EL (cell line): ENCODE measurements at places on chromosomes 11 and 22.

GRCh38 chr11:88103337-88104206, 71.7 kb downstream of the RAB38 start:
- DNase-seq = peak; percentile 63

- no peak for DNase-seq
Observed at GRCh38 chr11:11486002-11486401, 133.0 kb upstream of the CSNK2A3 start.

- DNase-seq = no peak
Observed at GRCh38 chr11:73480677-73481076, 104.5 kb downstream of the RELT start.

GRCh38 chr11:15333407-15333806, 218.7 kb downstream of the INSC start:
- no peak for DNase-seq

GRCh38 chr11:279966-280705, 1.9 kb downstream of the NLRP6 start:
- DNase-seq = peak; percentile 23

GRCh38 chr22:37610480-37611129, 2.0 kb downstream of the GGA1 start:
- DNase-seq = no peak

DNA sequence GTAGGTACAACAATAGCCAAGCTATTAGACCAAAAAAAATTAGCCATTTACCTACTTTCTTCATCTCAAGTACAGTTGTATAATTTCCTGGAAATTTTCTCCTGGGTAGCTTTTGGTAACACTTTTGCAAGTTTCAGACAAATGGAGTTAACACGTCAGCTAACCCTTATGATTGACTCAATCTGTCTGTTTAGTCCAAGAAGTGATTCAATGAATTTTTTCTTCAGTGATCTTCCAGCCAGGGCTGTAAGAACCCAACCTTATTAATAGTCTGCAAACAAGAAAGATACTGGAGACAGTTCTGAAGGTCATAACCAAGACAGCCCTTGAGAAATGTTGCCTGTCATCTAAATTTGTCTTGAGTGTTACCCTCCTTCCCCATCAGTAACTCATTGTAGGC, 30.1 kb upstream of the FIBIN start:
- no peak for DNase-seq

DNA sequence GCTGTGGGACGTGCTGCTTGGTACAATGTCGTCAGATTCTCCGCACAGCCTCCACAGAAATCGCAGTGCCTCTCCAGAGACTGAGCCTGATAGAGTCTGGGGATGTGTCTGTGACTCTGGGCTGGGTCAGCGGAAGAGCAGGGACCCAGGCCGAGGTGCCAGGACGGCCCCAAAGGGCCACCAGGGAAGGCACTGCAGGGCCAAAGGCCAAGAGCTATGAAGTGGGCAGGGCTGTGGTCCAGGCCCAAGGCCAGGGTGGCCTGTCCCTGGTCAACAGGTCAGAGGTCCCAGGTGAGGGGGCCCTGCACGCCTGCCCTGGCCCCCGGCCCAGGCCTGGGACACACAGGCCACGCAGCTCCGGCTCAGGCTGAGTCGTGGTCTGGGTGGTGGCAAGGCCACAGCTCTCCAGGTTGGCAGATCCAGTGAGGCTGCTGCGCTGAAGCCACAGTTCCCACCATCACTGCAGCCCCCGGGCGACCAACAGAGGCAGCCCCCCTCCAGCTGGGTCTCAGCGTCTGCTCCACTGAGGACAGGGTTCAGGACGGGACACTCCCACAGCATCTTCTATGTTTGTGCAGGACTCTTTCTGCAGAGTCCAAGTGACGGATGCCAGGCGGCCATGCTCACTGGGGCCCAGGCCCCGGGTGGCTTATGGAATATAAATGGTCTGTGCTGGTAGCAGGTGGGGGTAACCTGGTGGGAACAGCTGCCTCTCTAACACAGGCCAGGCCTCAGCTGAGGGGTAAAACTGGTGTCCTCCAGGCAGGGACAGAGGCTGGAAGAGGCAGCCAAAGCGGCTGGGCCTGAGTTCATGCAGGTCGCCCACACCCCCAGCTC, 4.8 kb upstream of the PIM3 start:
- no peak for DNase-seq

GRCh38 chr11:34475656-34476055, 36.9 kb downstream of the CAT start:
- no peak for DNase-seq

GRCh38 chr11:44604171-44604581, 38.7 kb downstream of the CD82 start:
- no peak for DNase-seq

GRCh38 chr11:99781074-99781473, 760.3 kb downstream of the CNTN5 start:
- no peak for DNase-seq

DNA sequence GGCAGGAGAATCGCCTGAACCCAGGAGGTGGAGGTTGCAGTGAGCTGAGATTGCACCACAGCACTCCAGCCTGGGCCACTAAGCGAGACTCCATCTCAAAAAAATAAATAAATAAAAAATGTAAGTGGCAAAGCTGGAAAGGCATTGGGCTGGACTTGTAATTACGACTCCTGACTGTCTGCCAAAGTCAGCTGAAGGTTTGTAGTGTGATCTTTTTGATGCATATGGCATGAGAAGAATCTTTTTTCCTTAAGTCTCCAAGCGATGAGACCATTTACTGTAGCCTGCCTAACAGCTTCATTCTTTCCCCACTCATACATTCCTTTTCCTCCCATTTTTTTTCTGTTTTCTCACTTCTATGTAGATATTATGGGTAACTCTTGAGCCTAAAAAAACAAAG, 24.8 kb downstream of the CTNND1 start:
- peak; percentile 55 for DNase-seq

- DNase-seq = no peak
Observed at GRCh38 chr22:19035474-19036228, 86.6 kb downstream of the DGCR2 start.

DNA sequence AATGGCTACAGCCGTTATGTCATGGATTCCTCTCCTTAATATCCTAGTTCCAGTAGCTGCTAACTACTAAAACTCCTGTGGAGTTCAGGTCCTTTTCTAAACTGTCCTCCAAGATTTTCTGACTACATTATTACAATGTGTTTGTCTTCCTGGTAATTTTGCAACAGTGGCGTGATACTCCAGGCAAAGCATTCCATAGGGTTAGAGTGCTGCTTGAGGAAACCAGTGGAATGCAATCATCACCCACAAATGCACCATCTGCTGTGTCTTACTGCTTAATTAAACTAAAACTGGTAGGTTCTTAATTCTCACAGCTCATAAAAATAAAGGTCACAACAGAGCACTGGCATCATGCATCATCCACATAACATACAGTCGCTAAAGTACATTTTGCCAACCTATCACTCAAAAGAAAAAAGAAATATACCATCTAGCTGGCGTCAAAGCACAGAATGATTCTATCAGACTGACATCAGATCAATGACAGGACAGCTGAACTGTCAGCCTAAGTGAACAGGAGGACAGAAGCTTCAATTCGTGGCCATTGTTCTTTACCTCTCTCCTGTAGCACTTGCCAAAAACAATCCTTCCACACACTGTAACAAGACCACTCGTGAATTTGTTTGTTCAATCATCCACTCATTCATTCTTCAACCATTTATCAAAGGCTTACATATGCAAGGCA, 182.5 kb downstream of the CADM1 start:
- DNase-seq = no peak

GRCh38 chr11:10930224-10930971, 72.5 kb upstream of the ZBED5 start:
- no peak for DNase-seq

DNA sequence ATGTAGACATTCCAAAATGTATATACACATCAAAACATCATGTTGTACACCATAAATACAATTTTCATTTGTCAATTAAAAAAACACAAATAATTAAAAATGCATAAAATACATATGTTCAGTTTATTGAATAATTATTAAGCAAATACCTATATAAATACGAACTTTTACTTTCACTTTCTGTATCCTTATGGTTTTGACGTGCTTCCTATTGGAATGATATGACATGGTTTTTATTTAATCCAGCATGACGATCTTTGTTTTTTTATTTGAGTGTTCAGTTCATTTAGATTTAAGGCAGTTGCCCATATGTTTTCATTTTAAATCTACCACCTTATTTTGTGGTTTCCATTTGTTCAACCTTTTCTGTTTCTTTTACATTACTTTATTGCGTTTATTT, 198.3 kb upstream of the PLET1 start:
- DNase-seq = peak; percentile 25

DNA sequence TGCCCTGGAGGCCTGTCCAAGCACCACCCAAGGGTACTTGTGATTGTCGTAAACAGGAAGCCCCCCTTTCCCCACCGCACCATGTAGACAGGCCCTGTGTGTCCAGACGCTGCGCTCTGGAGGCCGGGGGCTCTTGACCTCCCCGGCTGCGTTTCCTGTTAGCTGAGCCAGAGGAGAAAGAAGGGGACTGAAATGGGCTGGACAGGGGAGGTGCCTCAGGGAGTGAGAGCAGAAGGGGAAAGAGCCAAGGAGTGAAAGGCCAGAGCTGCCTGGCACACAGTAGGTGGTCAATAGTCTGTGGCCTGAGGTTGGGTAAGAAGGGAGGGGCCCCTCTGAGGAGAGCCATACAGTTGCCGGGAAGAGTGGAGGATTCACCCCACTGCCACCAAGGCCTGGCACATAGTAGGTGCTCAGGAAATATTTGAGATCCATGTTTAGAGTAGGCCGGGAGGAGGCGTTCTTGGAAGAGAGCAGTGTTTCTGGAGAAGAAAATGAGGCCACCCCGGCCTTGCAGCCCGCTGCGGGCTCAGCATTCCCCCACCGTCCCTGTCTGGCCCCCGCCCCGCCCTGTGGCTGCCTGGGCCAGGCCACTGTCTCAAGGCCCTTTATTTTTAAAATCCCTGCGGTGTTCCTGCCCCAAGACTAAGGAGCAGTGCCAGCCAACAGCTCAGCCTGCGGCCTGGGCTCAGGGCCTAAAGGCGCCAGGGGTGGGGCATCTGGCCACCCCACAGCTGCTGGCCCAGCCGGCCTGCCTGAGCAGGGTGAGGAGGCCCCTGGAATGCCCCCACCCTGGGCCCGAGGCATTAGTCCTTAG, 13.6 kb upstream of the CDC42EP1 start:
- DNase-seq = peak; percentile 80

GRCh38 chr11:43515090-43515489, 156.4 kb downstream of the TTC17 start:
- DNase-seq = no peak
